Heart right ventricle (tissue), 16 donors: ENCODE measurements at places on chromosomes 16 and 17. TPM values are rescaled to one million over a fixed set of nuclear protein-coding genes. Genes with fewer than 3 reads are reported as not detected.

TSPOAP1 gene
- 18.7 TPM for total RNA-seq

ZG16B gene
- total RNA-seq = not detected

FAHD1 gene
- total RNA-seq = 16.2 TPM

XAF1 gene
- total RNA-seq = 21.2 TPM

NHLRC4 gene
- 0.25 TPM for total RNA-seq

FBXL20 gene
- total RNA-seq = 15.9 TPM

RRAD gene
- total RNA-seq = 85.6 TPM

CTRB2 gene
- 3.8 TPM for total RNA-seq

NOD2 gene
- total RNA-seq = 0.40 TPM

GRCh38 chr17:1709971-1710806 lies at the start of gene TLCD2:
Gene TLCD2, minus strand, starts transcription at chr17:1710377. Its CDS starts 135 bp downstream, at chr17:1710242.
- DNase-seq = peak; percentile 81

GRCh38 chr17:75832652-75833400 lies 11.4 kb downstream of the UNC13D start:
- no peak for DNase-seq

GRCh38 chr17:9056566-9056965 lies 35.3 kb downstream of the NTN1 start:
- no peak for DNase-seq

DNA sequence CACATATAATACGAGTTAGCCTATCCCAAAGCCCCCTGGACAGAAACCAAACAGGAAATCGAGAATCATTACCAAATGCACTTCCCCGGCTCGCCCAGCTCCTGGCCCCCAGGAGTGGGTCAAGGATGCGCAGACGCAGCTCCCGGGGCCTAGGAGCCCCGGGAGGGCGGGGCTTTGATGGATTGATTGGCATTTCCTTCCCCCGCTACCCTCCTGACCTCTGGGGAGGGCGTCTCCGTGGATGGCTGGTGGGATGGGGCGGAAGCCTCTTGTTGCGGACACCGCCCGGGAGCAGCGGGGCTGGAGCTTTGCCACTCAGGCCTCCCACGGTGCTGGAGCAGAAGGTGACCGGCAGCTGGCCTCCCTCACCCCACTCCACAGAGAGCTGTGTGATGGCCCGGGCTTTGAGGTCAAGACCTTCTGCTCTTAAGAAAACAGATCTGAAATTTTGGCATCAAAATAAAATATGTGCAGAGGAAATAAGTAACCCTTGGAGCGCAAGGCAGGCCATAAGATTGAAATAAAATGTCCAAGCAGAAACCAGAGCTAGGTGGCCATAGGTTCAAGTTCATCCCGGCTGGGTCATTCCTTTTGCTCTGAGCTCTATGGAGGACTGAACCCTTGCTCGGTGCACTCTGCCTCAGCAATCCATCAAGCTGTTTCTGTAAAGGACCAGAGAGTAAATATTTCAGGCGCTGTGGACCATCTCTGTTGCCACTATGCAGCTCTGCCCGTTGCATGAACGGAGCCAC lies 262.3 kb downstream of the SOX9 start:
- DNase-seq = peak; percentile 23

DNA sequence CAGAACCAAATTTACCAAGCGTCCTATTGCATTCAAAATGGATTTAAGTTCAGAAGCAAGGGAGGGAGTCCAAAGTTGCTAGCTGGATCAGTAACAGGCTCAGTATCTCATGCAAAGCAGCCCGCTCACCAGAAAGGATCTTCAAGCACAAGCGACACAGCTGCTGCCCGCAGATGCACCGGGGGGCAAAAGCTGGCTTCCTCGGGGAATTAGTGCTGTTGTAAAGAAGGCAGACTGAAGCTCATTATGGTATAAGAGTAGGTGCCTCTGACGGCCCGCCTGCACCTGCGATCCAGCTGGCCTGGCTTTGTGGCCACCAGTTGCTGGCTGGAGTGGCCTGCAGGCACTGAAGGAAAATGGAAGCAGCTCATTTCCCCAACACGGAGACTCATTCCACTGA lies 128.4 kb upstream of the RCVRN start:
- DNase-seq = no peak

- DNase-seq = no peak
These were observed 1.3 kb downstream of the FOXC2 start for GRCh38 chr16:86567701-86568581.

DNA sequence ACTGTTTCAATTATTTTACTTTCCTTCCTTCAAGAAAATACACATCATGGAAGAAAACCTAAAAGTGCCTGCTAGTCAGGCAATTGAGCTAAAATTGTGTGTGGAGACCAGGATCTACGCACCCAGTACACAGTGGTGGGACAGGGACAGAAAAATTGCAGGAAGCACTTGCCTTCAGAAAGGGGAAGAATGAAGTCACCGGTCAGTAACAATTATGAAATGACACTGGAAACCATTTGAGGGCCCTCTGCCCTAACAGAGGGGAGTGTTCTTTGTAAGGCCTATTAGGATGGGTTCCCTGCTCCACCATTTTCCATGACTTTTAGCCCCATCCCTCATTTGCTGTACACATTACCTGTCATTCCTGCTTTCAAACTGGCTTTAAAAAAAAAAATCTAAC lies 4.5 kb upstream of the PHAF1 start:
- no peak for DNase-seq

DNA sequence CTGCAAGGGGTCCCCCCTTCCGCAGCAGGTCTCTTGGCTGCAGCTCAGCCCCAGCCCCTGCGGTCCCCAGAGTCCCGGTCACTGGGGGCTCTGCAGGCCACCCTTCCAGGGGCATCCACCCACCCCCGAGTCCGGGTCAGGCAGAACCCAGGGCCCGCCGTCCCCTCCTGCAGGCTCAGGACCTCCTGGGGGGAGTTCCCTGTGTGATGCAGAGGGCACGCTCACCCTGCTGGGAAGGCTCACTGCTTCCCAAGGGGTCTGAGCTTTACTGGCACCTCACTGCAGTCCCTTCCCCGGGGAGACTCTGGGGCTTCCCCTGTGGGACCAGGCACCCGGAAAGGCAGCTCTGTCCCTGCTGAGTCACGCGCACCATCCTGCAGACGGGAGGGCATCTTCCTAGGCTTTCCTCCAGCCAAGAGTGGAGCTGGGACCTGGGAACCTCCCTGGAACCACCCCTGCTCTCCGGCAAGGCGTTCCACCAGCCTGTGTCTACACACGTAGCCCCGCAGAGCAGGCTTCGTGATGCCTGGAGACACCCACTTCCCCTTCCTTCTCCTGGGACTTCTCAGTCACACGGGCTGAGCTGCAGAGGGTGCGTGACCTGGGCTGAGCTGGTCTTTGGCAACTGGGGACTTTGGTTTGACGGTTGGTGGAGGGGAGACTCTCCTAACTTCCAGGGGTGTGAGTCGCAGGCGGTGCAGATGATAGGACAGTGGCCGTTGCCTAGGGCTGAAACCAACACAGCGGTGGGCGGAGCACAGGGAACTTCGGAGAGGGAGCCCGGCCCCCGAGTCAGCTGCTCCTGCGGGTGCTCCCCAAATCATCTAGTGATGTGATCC lies 23.4 kb downstream of the SLC25A10 start:
- no peak for DNase-seq

DNA sequence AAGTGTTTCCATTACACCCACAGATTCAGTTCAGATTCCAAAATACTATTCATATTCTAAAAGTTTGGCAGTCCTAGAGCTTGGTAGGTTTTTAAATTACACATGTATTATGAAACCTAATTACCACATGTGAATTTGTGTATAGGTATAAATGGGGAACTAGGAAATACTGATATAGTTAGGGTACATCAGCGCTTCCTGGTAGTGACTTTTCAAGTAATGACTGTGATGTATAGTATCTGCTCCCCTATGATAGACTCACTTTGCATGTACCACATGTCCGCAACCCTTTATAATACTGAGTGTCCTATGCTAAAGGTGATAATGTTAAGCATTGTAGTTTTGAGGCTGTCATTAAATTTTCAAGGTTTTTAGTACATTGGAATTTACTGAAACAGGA lies 22.9 kb downstream of the CDK12 start:
- DNase-seq = no peak
